ENCODE measurements at places on chromosomes 16 and 17.

DNA sequence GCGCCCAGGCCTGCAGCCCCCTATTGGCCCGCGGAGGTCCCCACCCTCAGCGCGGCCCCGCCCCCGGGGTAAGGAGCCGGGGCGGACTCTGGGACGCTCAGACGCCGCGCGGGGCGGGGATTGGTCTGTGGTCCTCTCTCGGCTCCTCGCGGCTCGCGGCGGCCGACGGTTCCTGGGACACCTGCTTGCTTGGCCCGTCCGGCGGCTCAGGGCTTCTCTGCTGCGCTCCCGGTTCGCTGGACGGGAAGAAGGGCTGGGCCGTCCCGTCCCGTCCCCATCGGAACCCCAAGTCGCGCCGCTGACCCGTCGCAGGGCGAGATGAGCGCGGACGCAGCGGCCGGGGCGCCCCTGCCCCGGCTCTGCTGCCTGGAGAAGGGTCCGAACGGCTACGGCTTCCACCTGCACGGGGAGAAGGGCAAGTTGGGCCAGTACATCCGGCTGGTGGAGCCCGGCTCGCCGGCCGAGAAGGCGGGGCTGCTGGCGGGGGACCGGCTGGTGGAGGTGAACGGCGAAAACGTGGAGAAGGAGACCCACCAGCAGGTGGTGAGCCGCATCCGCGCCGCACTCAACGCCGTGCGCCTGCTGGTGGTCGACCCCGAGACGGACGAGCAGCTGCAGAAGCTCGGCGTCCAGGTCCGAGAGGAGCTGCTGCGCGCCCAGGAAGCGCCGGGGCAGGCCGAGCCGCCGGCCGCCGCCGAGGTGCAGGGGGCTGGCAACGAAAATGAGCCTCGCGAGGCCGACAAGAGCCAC, at the start of gene NHERF1:
TSS of gene NHERF1 (plus strand) at position 100 of the 750 bp plus-strand sequence. CDS start at position 319, 219 bp downstream.
- no peak for DNase-seq

GRCh38 chr17:51046514-51047384, 73.9 kb downstream of the SPAG9 start:
- peak; percentile 98 for DNase-seq

- no peak for DNase-seq
Observed at GRCh38 chr17:9436630-9437029, 139.0 kb downstream of the STX8 start.

- DNase-seq = no peak
Observed at GRCh38 chr17:72560303-72561247, 439.8 kb downstream of the SOX9 start.

- DNase-seq = no peak
Observed at GRCh38 chr17:8959312-8959918, 6.1 kb downstream of the PIK3R5 start.

DNA sequence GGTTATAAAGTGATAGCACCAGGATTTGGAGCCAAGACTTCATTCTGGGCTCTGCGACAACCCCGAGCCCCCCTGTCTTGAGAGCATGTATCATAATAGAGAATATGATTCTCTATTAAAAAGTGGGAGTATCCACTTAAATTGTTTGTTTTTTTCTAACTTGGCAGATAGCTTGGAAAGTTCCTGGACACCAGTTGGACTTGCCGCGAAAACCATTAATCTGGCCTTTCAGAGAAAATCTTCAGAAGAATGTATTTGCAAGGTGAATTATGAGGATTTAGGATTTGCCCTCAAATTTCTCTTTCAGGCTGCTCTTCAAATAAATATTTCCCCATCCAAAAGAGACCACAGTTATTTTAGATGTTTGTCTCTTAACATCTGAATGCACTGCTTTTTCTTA, 53.5 kb downstream of the MARCHF10 start:
- DNase-seq = no peak

- no peak for DNase-seq
Observed at GRCh38 chr17:39867880-39868553, at the start of gene ZPBP2. Gene ZPBP2, plus strand, starts transcription at chr17:39868202. Its CDS starts 153 bp downstream, at chr17:39868355.

GRCh38 chr17:82754297-82755208, 2.7 kb downstream of the TBCD start:
- no peak for DNase-seq

DNA sequence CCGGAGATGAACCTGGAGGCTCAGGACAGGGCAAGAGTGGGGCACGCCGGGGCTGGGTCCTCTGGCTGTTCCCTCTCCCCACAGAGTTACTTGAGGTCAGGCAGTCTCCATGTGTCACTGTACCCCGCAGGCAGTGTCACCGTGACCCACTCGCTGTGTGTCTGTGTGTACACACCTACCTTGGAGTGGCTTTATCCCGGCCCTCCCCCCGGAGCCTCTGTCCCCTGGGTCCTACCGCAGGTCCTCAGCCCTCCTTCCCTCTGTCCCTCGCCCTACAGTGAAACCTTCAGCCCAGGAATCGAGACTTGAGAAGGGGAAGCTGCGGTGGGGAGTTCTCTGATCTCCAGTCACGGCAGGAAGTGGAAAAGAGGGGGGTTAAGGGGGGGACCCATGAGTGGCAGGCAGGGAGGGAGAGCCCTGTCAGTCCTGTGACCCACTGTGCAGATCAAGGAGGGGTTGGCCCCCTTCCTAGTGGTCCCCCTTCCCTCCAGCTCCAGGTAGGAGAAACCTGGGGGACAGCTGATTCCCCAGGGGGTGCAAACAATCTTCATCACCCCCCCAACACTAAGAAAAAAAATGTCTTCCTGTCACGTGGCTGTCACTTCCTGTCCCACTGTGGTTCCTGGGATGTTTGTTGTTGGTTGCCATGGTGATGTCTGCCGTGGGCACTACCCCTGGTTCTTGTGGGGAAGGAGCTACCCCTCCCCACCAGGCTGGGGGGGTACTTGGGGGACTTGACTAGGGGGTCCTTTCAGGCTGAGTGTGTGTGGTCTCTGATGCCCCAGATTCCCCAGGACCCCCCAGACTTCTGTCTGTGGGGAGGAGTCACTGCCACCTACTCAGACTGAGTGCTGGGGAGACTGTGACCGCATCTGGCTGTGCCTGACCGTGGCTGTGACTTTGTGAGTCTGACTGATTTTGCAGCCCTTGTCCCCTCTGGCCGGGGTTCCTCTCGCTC, 13.7 kb downstream of the RARA start:
- no peak for DNase-seq

GRCh38 chr17:75592348-75593020, 4.9 kb downstream of the MYO15B start:
- DNase-seq = no peak

DNA sequence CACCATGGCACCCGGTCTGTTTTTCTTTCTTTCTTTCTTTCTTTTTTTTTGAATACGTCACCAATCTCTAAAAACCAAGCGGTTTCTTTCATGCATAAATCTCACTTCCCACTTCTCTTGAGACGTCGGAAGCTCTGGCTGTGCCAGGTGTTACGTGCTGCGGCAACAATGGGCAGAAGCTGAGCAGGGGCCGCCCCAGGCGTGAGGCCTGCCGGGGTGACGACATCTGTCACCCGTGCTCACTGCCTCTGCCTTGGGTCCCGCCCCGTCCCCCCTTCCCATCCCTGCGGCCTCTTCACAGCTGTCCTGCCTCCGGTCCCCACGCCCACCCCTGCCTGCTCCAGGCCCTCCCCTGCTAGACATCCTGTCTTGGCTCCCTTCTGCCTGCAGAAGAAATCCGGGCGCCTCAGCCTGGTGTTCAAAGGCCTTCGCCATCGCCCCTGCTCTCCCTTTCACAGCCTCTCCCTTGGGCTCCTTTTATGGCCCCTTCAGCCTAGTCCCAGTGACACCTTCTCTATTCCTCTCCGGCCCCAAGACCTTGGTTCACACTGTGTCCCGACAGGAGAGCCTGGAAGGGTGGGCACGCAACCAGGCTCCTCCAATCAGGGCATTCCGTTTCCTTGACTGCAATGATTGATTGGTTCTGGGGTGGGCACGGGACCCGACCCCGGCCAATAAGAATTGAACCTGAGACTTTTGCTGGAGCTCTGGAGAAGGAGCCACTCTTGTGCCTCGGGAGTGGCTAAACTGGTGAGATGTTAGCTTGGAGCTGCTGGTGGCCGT, 4.8 kb downstream of the P2RX1 start:
- no peak for DNase-seq

DNA sequence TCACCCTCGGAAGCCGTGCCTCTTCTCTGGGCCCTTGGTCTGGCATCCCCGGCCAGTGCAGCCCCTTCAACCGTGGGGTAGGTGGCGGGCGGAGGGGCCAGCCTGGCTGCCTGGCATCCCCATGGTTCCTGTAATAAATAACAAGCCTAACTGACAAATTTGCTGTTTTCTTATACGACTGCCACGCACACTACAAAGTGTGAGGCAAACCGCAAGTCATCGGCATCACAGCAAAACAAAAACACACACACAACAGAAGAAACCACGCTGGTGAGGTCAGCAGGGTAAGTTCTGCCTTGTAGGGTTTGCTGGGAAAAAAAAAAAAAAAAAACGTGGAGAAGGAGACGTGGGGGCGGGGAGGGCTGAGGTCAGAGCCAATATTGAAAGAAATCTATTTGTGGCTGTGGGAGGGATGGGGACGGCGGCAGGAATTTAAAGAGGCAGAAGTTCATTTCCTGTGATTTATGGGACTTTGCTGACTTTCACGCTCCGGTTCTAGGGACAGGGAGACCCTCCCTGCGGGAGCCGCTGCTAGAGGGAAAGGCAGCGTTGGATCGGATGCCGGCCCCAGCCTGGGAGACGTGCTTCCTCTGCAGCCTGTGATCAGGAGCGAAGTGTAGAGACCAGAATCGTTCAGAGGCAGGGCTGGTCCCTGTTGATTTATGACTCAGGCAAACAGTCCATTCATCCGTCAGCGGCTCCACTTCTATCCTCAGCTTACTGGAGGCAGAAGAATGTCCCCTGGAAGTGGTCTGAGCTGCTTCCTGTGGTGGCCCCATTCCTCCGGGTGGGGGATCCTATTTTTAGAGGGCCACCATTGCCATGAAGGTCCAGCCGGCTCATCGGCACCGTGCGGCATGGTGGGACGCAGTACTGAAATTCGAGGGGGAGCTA, 162.8 kb downstream of the FOXL1 start:
- DNase-seq = no peak

GRCh38 chr16:66240631-66241395, 125.7 kb upstream of the CDH5 start:
- no peak for DNase-seq

- no peak for DNase-seq
Observed at GRCh38 chr17:35912339-35912912, 18.1 kb downstream of the RDM1 start.

DNA sequence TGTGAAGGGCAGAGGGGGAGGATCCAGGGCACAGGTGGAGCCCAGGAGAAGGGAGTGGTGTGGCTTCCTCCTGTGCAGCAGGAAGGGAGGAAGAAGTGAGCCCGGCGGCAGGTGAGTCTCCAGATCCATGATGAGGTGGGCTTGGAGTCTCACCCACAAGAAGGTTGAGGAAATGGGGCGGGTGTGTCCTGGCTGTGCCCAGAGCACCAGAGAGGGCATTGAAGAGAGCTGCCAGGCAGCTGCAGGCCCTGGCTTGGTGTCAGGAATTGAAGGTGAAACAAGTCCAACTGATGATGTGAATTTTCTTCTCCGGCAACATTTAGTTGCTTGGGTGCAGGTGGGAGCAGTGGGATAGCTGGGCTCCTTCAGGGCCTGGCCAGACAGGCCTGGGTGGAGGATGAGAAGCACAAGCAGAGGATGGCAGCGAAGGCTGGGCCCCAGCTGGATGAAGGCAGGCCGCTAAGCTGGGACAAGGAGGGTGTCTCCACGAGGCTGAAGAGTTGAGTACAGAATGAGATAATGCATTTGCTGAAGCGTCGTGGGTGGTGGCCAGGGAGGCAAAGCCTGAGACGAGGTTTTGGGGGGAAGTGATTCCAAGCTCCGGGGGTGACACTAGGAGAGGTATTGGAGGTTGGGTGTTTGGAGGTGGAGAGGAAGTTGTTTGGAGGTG, 18.3 kb downstream of the NT5M start:
- no peak for DNase-seq

DNA sequence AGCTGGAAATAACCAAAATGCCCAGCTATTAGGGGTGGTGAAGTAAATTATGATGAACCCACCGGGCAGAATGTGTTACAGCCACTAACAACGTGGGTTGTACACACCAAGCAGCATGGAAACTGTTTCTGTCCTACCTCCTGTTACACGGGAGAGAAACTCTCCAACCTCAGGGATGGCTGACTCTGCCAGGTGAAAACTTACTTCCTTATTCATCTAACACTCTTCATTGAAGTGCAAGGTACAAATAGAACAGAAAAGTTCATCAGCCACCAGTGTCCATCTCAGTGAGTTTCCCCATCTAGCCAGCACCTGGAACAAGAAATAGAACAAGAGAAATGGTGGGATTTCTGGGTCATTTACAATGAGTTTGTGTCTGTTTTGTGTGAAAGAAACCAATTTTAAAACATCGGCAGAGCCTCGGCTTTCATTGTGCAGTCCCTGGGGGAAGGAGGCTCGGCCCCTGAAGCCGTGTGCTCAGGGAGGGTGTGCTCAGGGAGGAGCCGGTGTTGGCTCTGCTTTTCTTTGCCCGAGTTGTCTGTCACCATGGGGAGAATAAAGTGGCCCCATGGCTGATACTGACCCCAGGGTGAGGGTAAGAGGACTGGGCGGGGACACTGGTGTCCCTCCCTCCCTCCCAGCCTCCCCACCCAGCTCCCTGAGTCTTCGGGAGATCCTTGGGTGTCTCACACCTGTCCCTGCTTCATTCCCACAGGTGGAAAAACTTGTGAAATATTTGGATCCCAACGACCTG, 39.8 kb downstream of the RAB11FIP4 start:
- DNase-seq = no peak

DNA sequence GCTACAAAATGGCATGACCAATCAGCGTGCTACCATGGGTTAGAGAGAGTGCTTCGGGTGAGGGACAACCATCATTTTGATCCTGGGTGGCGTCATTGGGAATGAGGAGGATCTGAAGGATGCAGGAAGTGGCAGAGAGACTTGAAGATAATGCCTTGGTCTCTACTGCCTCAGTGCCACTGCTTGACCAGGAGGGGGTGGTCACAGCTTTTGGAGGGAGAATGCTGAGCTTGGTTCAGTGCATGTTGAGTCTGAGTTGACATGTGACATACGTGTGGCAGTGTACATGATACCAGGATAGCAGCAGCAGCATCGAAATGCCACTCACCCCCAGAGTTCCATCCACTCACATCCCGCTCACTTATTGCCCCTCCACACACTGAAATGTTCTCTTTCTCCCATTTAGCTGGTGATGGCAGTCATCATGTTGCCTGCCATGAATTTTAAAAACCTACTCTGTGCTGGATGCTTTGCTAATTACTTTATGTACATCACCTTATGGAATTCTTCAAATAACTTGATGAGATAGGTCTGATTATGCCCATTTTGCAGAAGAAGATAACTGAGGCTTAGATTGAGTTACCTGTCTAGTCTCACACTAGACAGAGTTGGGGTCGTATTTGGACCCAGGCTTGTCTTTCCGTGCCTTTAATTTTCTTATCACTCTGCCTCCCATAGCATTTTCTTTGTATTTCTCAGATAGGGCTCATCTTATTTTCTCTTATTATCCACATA, 36.7 kb downstream of the ARSG start:
- no peak for DNase-seq

- DNase-seq = no peak
Observed at GRCh38 chr17:51050291-51051033, 70.2 kb downstream of the SPAG9 start.
